GM12864 (cell line): ENCODE measurements at places on chromosomes 1 and 21.

DNA sequence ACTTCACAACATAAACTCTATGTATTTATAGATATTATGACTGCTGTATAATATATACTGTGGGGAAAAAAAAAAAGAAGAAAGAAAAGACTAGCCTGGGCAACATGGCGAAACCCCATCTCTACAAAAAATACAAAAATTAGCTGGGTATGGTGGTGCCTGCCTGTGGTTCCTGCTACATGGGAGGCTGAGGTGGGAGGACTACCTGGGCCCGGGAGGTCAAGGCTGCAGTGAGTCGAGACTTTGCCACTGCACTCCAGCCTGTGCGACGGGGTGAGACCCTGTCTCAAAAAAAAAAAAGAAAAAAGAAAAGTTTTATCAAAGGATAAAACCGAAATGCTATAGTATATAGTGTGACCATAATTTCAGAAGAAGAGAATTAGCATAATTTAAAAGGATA, 2.7 kb downstream of the EXOC8 start:
- DNase-seq, result no peak

DNA sequence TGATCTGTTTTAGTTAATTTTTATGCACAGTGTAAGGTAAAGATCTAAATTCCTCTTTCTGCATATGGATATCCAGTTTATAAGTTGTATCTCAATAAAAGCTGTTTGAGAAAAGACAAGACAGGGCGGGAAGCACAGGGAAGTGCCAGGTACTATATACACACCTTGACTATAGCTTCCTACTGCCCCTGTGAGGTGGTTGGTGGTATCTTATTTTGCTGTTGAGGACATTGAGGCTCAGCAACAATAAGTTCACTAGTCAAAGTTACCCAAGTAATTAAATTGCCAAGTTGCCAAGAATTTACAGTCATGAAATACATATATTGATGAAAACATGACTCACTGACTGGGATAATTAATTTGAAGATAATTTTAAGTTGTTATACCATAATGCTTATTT, 109.1 kb downstream of the CD247 start:
- DNase-seq, result no peak

GRCh38 chr1:161439280-161440232, 65.7 kb upstream of the FCGR2A start:
- DNase-seq, result no peak

- DNase-seq, result no peak
Observed at GRCh38 chr1:21653744-21654100, 15.4 kb downstream of the RAP1GAP start.

GRCh38 chr1:151610142-151610541, 1.7 kb upstream of the SNX27 start:
- DNase-seq, result no peak

GRCh38 chr1:89516055-89516454, 8.6 kb upstream of the LRRC8B start:
- DNase-seq, result no peak

DNA sequence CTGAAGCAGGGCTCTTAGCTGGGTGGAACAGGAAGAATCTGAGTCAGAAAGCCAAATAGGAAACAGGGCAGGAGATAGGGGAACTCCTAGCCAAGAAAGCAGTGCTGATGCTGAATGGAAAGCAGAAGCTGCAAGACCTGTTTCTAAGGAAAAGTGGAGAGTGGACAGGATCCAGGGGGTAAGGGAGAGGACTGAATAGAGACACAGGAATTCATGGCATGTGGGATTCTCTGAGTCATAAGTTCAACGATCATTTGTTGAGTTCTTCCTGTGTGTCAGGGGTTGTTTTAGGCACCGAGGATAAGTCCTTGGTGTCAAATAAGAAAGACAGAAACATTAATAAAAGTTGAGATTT, 153.8 kb upstream of the FGGY start:
- no peak for DNase-seq

DNA sequence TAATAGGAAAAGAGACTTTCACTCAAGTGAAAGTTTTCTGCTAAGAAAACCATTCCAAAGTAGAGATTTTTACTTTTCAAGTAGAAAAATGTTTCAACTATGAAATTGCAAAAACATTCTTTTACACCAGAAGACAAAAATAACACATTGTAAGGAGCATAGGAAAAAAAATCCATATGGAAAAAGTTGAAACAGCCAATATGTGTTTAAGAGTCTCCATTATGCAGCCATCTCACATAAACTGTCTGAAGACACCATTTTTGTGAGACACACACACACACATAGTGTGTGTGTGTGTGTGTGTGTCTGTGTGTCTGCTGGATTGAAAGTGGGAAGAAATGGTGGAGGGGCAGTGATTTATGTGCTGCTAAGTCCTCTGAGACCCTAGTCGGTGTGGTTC, 162.1 kb downstream of the HHAT start:
- no peak for DNase-seq

GRCh38 chr1:246728311-246728710, 4.1 kb downstream of the SCCPDH start:
- DNase-seq, result no peak

DNA sequence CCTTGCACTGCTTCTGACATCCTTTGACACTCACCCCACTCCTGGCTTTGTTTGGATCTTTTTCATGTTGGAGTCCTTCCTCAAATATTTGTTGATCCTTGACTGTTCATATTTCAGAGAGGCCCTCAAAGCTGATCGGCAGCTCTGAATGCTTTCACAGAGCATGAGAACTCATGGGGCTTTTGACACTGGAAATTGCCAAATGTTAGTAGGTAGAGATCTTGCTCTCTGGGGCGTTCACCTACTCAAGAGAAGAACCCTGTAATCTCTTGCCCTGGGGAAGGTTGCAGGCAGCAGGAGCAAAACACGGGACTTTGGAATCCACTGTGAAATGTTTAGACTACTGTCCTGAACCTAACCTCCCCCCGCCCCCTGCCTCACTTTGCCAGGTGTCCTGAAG, 67.4 kb upstream of the STUM start:
- DNase-seq, result no peak

DNA sequence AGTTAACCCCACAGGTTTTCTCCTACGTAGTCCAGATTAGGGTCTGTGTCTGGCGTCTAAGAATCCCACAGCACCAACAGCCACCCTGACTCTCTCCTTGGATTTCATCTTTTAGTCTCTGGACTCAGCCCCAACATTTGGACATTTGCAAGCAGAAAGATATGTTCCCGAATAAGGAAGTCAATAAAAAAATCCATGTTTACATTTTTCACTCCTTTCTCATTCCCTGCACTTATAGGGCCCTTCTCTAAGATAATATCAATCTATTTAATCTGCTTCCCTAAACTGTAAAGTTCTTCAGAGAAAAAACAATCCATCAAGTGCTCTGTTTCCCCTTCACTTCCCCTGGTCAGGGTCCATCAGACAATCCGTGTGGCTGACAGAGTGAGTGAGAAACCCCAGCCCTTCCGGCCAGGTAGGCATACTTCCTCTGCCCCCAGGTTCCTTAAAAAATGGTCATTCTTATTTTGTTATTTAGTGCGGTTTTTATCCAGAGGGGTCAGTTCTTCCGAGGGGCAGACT, 105.9 kb upstream of the CDC42BPA start:
- no peak for DNase-seq

DNA sequence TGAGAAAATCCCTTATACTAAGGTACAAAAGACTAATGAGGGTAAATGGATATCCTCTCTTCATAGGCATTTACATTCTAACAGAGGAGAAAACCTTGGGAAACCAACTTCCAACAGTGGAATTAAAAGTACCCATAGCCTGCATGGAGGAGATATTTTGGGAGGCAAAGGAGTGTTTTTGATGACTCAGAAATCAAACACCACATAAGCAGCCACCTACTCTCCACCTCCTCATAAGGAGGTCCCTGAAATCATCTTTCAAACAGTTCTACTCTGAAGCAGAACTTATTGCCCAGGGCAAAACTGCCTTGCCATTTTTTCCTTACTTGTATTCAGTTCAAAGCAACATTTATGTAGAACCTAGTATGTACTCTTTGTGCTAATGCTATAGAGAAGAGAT, 211.3 kb downstream of the KCNH1 start:
- no peak for DNase-seq

DNA sequence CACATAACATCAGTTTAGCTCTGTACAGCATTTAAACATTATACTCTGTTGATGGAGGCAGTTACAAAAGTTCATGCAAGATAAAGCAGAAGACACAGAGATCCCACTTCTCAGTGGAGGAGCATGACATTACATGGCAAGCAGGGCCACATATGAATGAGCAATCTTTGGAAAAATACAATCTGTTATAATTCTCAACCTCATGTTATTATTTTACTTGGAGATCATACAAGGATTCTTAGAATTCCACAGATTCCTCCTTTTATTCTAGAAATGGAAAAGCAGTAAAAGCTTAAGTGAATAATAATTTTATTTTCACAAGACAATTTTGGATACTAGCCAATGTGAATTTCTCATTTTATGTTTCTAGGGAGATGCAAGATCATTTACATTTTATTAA, 66.6 kb downstream of the IFI44 start:
- DNase-seq, result no peak

- DNase-seq, result no peak
Observed at GRCh38 chr1:228423404-228424053, 6.9 kb upstream of the TRIM17 start.

DNA sequence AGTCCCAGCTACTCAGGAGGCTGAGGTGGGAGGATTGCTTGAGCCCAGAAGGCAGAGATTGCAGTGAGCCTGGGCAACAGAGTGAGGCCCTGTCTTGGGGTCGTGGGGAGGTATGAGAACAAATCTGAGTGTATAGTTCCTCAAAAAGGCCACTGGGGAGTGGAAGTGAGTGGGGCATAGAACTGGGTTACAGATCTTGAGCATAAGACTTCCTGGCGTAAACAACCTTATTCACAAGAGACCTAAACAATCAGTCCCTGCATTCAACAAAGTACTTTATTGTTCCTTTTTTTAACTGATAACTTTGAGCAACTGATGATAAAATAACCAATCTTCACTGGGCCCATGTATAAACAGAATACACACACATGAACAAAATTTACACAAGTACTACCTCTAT, 72.7 kb upstream of the MUTYH start:
- DNase-seq, result no peak

- no peak for DNase-seq
Observed at GRCh38 chr1:93964096-93964776, 55.0 kb upstream of the GCLM start.

DNA sequence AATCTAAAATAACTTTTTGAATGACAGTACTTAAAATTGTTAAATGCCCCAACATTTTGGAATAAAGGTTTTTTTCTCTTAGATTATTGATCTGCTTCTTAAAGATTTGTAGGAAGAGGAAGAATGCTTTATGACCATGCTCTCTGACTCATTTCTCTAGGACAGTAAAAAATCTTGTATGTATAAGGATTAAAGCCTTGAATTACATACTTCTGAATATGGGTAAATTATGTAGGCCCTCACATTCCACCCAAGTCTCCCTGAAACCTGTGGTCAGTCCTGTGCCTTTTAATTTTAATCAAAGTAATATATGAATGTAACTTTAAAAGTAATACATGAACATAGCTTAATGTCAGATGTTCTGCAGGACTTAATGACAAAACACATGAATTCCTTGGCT, 50.5 kb downstream of the ABCD3 start:
- DNase-seq, result no peak

DNA sequence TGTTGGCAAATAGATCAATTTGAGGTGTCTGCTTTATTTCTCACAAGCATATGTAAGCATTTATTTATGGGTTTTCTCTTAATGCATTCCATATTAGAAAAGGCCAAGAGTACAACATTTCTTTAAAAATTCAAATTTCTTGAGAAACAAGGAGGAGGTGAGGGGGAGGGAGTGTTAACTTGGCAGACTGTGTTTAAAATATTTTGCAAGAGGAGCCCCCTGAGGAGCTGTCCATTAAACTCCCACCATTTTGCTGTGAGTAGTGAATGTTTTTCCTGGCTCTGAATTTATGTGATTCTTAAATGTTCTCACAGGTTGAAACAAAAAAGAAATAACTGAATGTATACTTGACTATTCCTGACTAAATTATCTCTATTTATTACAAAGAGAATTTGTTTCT, 363.8 kb downstream of the PTPRC start:
- no peak for DNase-seq

GRCh38 chr1:151956957-151957497, 36.6 kb downstream of the S100A10 start:
- no peak for DNase-seq

DNA sequence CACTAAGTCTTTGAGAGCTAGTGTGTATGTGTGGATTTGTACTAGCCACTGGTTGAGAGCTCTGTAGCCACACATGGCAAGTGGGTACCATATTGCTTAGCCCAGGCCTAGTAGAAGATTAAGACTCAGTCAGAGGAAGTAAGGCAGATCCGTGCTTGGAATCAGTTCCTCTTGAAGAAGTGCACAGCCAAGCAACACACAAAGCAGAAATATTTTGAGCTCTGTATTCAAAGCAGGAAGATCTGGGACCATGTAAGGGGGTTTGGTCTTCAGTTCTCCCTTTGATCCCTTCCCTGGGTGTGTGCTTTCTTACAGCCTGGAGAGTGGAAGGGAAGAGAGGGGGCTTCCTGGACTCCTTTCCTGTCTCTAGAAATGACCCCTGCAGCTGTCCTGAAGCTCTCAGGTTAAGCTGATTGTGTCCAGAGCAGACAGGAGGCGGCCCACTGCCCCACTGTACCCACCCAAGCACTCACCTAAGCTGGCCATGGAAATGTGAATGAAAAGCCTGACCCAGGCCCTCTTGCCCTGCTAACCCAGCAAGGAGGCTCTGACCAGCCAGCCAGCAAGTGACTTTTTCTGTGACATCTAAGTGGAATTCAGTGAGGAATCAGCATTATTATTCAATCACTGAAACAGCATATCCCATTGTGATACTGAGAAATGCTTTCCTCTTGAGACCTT, 3.6 kb downstream of the ETS2 start:
- no peak for DNase-seq

GRCh38 chr1:155287987-155288543, 10.8 kb downstream of the HCN3 start:
- no peak for DNase-seq
